ENCODE measurements at places on chromosomes 3 and 15.

DNA sequence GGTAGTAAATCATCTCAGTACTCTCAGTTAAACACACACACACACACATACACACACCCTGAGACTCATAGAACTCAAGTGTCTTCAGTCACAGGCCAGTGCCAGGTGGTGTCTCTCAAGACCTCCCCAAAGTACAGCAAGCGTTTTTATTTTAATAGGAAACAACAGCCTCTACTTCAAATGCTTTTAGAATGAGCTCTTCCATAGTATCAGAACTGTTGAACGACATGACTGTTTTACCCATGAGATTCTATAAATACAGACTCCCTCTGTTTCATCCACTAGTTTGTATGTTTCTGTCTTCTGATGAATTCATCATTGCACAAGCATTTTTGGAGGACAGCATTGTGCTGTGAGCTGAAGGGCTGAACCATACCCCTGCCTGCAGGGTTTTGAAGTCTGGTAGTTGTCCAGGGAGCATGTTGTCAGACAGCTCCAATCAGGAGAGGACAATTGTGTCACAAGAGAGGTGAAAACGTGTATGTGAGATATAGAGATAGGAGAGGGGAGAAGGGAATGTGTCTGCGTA, 201.0 kb upstream of the BCL6 start:
- peak; percentile 71 for DNase-seq

DNA sequence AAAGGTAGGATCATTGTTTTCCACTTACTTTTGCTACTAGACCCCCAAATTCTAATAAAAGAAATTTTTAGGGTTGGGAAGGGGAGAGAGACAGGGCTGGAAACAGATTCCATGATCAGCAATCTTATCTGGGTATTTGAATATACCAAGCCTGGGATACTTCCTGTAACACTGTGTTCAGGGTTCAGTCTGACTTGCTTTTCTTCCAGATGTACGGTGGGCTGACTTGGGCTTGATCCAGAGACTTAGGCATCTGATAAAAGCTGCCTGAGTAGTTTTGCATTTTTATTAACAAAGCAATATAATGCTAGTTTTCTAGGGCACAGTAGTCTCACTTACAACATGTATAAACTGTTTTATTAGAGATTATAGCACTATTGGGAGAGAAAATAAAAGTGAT, 49.2 kb downstream of the KCNMB2 start:
- DNase-seq: no peak

DNA sequence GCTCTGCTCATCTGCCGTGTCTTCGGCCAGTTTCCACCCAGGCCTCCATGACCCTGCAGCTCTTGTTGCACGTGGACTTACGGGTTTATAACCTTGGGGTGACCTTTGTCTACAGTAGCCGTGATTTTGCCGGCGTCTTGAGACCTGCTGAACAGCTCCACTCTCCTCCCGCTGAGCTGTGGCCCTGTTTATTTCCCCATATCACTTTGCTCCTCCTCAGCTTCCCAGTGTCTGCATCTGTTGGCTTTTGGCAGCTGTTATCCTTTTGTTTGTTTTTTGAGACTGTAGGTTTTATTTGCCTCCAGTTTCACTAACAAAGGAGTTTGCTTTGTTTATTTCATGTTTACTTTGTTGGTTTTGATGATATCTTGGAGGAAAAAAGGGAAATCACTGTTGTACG, 29.3 kb upstream of the SLC28A1 start:
- no peak for DNase-seq

- no peak for DNase-seq
These were observed 56.5 kb upstream of the MYO5C start for GRCh38 chr15:52352086-52352485.

GRCh38 chr3:89494734-89495133, 387.3 kb downstream of the EPHA3 start:
- no peak for DNase-seq

Measured in adipocyte (in vitro differentiated cells).